ENCODE measurements at places on chromosomes 7 and 10.

DNA sequence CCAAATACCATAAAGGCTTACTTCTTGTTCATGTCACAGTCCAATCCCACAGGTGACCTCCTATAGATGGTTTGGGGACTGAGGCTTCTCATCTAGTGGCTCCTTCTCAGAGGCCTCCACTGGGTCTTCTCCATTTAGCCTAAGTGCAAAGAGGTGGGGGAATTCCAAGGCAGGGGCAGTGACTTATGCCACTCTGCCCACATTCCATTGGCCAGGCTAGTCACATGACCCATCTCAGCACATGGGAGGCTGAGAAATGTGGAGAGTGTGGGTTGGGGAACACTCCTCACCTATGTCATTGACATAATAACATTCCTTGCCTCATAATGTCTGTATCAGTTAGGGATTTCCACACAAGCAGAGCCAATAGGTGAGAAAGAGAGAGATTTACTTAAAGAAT, 104.3 kb upstream of the PLXNA4 start:
- DNase-seq = no peak

- DNase-seq = no peak
Observed at GRCh38 chr7:142669074-142669654, 80.1 kb upstream of the PRSS1 start.

- DNase-seq = no peak
Observed at GRCh38 chr10:111830359-111830758, 353.2 kb downstream of the GPAM start.

DNA sequence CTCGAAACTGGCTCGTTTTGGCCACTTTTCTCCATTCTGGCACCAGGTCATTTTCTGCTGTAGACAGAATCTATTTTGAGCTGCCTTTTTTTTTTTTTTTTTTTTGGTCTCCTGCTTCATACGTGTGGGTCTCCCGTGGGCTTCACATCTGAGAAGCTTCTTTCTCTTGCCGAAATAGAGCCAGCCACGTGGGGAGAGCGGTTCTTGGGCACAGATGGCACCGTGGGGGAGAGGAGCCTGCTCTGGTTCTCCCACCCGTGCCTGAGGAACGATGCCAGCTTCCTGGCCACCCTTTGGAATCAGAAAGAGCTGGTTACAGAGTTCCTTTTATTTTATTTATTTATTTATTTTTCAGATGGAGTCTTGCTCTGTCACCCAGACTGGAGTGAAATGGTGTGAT, 48.7 kb upstream of the OCM2 start:
- DNase-seq = no peak

DNA sequence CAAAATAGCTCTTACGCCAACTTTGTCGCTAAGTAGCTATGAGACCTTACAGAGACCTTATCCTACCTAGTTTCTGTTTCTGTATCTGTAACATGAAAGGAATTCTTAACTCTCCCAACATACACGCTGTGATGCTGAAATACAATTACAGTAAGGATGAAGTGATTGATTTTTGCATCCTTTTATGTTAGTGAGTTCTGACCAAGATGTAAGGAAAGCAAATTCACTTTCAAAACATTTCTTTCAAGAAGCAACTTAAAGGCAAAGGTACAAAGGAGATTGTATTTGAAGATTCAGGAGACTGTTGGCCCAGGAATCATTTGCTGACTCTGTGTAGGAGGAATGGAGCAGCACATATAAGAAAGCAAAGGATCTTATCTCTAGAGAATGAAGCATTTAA, 7.1 kb upstream of the ANK3 start:
- no peak for DNase-seq

- no peak for DNase-seq
Observed at GRCh38 chr10:76303682-76304316, 872.4 kb downstream of the LRMDA start.

DNA sequence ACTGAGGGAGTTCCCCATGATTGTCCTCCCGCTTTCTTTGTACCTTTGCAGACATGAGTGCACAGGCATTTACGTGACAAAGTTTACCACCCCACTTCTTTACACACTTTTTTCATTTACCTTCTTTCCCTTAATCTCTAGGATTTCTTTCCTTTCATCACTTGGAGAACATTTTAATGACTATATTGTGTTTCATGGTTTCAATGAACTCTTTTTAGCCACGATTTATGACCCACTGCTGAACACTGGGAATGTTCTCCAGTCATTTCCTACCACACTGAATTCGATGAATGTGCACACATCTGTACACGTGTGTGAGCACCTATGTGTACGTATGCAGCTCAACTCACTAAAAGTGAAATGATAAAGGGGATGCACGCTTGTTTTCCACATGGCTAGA, 371.7 kb upstream of the IGFBP3 start:
- no peak for DNase-seq
